Fibroblast of skin of scalp (primary cell): ENCODE measurements at places on chromosomes 5 and 9.
A peak's percentile ranks its signal among the peaks of the same experiment; 100 is the strongest.

- no peak for DNase-seq
Measured at GRCh38 chr9:9392755-9393154, 1220.0 kb downstream of the PTPRD start.

GRCh38 chr9:132908635-132909034 lies 29.9 kb downstream of the SPACA9 start:
- no peak for DNase-seq

DNA sequence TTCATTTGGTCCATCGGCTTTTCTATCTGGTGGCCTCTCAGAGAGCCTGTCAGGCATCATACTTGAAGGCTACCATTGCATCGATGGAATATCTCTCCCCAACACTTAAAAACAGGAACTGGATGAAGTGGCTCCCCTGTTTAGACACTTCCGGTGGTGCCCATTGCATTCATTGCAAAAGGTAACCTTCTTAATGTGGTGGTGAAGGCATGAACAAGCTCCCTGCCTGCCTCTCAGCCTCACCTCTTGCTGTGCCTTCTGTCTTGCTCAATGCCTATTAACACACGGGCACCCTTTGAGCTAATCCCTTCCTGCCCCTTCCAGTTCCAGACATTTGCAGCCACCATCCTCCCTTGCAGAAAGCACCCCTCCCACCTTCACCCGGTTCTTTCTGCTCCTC lies 233.1 kb upstream of the MSX2 start:
- DNase-seq, result no peak

DNA sequence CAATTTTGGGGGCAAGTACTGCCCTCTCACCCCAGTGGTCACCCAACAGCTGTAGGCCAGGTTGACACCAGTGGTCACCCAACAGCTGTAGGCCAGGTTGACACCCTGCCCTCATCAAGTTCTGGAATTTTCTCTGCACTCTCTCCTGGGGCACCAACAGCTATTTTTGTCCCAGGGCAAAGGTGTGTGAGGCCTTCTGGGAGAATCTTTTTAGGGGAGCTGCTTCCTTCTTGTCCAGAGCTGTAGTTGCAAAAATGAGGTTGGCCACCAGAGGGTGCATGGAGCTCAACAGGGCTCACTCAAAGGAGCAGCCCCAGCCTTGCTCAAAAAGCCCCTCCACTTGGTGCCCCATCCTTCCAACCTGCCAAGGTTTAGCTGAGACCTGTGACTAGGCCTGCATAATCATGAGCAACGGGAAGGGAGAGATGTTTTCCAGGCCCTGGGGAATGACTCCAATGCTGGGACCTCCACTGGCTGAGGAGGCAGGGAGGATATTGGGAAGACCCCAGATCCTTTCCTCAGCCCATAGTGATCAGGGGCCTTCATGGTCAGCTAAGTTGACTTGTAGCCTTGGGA lies 10.6 kb upstream of the P4HA2 start:
- peak; percentile 69 for DNase-seq

- DNase-seq, result peak; percentile 84
Measured at GRCh38 chr5:159218595-159219023, 9.3 kb upstream of the RNF145 start.

- DNase-seq, result peak; percentile 19
Measured at GRCh38 chr9:112925058-112925641, 34.5 kb upstream of the SLC46A2 start.

GRCh38 chr9:137107312-137107921 lies 7.1 kb downstream of the DPP7 start:
- no peak for DNase-seq

DNA sequence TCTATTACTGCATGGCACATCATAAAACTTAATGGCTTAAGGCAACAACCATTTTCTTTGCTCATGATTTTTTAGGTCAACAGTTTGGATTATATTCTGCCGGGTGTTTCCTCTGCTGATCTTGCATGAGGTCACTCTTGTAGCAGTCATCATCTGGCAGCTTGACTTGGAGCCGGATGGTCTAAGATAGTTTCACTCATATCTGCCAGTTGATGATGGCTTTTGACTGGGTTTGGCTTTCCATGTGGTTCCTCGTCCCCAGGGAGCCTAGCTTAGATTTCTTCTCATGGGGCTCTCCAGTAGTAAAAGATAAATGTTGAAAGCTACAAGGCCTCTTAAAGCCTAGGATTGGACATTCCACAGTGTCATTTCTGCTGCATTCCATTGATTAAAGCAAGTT lies 27.4 kb downstream of the LNPEP start:
- peak; percentile 89 for DNase-seq

- no peak for DNase-seq
Measured at GRCh38 chr9:10052181-10052580, 560.6 kb downstream of the PTPRD start.

- DNase-seq, result no peak
Measured at GRCh38 chr5:17163221-17163620, 54.2 kb upstream of the BASP1 start.
